Stimulated activated CD4-positive, alpha-beta T cell treated with anti-CD3 and anti-CD28 coated beads, Interleukin-12 subunit alpha, Interleukin-12 subunit beta, amount 100 ng/mL, for 48 hours (primary cell): ENCODE measurements at places on chromosomes 5 and 9.
A peak's percentile ranks its signal among the peaks of the same experiment; 100 is the strongest.

DNA sequence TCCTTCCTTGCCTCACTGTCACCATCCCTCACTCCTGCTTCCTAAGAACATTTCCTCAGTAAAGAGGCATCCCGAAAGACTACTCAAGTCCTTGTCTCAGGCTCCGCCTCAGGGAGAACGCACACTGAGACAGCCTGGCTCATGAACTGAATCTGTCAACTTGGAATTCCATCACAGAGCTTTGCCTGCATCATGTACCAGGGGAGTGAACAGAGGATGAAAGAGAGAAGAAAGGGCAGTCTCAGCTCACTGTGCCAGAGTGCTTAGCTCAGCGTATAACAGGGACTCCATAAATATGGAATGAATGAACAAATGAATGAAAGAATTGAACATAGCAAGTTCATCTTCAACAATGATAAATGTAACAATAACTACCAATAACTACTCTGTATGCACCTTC, 68.7 kb upstream of the SLC1A3 start:
- DNase-seq, result no peak

GRCh38 chr5:34676416-34676815, 20.3 kb downstream of the RAI14 start:
- DNase-seq, result no peak

DNA sequence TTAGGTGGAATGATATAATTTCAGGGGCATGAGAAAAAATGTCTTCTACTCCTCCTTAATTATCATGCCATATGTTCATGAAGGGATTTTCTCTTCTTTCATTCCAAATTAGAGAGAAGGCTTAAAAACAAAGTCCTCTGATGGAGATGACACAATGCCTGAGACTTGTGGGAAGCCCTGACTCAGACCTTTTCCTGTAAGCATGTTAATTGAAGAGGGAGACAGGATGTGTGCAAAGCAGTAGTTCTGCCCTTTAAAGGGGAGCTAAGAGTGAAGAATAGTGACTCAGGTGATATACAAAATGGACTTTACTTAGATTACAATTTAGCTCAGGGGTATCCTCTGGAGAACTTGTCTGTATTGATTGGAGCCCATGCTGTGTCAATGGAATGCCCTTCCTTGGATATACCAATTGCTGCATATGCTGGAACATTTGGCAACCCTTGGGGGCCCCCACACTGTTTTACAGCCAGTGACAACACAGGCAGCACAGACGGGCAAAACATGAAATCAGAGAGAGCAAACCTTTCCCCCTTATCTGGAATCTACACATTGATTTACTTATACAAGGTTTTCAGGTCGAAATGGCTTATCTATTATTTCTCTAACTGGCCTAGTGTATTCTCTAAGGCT, 81.3 kb downstream of the IZUMO3 start:
- no peak for DNase-seq

DNA sequence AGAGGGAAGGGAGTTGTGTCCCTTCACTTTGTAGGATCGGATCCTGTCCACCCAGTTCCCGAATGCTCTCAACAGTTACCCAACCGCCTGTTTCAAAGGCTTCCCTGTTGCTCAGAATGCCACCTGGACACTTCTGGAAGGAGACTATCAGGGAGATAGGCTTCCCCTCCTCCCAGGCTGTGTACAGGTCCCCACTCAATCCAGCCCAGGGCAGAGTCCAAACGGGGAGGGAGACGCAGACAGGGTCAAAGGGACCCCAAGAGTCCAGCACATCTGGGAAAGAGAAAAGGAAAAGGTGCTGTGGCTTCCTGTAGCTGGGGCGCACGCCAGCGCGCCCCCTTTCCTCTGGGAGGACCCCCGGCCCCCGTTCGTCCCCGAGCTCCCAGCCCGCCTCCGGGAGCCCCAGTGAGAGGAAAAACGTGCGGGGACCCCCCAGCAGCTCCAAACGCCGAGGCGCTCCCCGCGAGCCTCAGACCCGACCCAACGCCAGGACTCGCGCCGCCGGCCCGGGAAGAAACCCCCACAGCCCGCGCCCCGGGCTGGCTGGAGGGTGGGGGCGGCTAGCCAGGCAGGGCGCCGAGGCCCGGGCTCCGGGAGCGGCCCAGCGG, 640 bp downstream of the SURF4 start:
- no peak for DNase-seq

- DNase-seq, result no peak
These were observed 269.2 kb downstream of the NR3C1 start for GRCh38 chr5:143134269-143134668.

- DNase-seq, result no peak
These were observed 62.3 kb downstream of the HMCN2 start for GRCh38 chr9:130327781-130328348.

- DNase-seq, result no peak
These were observed 6.5 kb downstream of the ADAMTS16 start for GRCh38 chr5:5146530-5147160.

GRCh38 chr9:85741095-85741874, 469 bp downstream of the AGTPBP1 start:
- peak; percentile 34 for DNase-seq

GRCh38 chr9:112446526-112446925, 40.1 kb upstream of the KIAA1958 start:
- DNase-seq, result no peak

DNA sequence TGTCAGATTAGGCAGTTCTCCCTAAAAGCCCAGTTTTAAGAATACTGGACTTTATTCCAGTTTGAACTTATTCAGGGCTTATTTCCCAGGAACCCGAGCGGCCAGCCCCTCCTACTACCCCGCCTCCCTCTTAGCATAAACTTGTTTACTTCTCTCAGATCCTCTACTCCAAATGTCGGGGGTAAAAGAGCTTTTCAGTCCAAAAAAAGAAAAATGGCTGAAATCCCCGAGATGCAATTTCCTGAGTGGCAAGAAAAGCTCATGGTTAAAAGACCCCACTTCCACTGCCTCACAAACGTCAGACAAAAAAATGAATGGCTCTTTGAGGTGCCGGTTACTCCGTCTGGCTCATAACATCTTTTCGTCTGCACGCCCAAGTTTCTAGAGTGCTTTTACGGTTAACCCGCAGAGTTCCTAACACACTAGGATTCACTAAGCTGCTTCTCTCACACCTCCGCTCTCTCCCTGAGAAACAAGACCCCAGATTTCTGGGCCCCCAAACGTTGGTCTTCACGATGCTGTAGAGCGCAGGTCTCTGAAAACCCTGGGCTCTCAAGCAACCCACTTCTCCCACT, 402 bp downstream of the BRD8 start:
- DNase-seq, result no peak

DNA sequence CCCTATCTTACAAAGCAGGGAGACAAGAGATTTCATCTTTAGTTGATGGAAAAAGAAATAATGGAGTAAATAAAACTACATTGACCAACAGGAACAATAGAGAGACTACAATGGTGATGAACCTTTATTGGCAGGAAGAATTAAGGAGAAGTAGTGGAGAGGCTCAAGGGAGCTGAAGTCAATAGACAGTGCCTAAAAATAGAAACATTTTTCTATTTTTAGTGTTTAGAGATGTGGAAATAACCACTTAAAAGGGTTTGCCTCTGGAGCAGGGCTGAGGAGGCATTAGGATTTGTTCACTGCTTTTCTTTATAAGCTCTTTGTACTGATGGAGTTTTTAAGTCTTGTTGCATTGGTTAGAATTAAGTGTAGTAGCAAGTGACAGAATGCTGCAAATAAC, 98.4 kb upstream of the ERCC6L2 start:
- no peak for DNase-seq

DNA sequence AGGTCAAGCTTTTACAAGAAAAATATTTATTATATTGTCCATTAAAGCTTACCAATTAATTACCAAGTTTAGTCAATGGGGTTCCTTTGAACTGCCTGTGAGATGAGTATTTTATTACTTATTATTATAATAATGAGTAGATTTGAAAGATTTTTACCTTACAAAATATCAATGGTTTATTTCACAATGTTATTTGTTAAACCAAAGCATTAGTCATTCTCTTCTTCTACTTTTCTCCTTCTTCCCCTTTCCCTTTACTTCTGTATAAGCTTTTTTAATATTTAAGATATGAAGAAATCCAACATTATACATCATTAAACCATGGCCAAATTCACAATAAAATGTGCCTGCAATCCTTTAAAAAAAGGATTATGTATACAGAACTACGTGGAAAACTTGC, 369.5 kb downstream of the ARL15 start:
- DNase-seq, result no peak

GRCh38 chr5:61162832-61163567, 732 bp upstream of the SMIM15 start:
- no peak for DNase-seq

DNA sequence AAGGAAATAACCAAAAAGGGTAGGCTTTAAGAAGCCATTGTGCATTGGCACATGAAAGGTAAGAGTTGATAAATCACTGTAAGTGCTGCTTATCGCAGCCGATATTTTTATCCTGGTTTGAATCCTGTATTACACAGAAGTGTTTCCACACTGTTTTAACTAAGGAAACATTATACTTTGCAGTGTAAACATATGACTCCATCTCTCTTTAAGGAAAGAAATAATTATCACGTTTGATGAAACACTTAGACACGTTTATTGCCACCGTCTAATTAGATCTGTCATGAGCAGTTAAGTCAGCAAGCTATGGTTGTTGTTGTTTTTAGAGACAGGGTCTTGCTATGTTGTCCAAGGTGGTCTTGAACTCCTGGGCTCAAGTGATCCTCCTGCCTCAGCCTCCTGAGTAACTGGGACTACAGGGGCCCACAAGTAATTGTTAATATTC, 85.7 kb upstream of the TNFAIP8 start:
- DNase-seq, result no peak

GRCh38 chr5:120677481-120677880, 213.4 kb downstream of the PRR16 start:
- no peak for DNase-seq

- DNase-seq, result peak; percentile 24
These were observed 1.1 kb downstream of the FEM1C start for GRCh38 chr5:115543365-115544042.

GRCh38 chr9:110583237-110583636, 3.7 kb upstream of the SVEP1 start:
- DNase-seq, result no peak

- no peak for DNase-seq
These were observed 199.4 kb downstream of the MED10 start for GRCh38 chr5:6178846-6179532.

DNA sequence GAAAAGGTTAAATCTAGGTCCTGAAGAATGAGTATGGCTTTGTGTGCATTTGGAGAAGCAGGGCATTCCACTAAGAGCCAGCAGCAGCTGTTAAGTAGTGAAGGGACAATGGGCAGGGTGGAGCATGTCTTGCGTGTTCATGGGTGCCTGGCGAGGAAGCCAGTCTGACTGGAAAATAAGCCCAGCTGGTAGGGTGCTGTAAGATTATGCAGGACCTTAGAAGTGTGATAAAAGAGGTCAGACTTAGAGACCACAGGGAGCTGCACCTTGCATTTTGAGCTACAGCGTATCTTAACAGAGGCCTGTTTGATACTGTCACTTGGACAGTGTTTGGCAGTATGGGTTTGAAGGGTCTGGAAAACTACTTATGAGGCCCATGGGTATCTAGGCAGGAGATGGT, 131.7 kb upstream of the ELL2 start:
- no peak for DNase-seq

DNA sequence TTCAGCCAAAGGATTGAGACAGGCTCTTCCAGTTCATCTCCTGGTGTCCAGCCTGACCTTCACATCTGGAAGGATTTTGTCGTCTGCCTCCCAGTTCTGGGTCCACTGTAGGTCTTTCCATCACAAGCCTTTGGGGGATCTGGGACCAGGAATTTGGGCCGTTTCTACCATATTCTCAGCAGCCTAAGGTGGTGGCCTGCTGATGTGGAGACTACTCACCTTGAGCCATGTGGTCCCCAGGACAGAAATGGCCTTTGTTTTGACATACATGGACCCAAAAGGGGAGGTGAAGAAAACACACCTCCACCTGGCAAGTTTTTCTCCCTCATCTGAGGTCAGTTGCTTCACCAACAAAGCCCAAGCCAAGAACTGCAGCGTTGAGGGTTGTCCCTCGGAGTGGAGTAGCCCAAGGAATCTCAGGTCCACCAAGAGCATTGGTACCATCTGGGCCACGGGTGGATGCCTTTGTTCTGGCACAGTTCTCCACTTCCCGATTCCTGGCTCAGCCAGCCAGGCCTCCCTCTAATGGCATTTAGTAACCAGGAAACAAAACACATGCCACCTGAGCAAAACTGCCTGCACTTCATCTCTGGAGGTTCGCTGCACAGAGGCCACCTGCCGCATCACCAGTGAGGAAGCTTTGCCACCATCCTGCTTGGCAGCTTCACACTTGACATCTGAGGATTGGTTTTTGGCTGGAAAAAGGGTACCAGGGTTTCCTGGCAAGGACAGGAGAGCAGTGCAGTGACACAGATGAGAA, 24.7 kb downstream of the AMBP start:
- no peak for DNase-seq

DNA sequence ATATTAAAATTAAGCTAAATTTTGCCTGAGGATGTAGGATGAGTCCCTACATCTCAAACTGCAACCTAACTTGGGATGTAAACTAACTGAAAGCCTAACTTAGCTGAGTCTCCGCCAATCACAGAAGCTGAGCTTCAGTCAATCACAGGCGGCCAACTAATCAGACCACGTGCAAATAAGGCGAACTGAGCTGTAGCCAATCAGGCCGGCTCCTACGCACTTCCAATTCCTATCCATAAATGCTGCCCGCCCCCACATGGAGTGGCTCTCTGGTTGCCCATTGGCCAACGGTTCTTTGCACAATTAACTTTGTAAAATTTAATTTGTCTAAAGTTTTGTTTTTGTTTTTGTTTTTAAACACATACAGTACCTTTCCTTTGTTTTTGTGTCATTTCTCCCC, 13.9 kb upstream of the GPX8 start:
- DNase-seq, result no peak

DNA sequence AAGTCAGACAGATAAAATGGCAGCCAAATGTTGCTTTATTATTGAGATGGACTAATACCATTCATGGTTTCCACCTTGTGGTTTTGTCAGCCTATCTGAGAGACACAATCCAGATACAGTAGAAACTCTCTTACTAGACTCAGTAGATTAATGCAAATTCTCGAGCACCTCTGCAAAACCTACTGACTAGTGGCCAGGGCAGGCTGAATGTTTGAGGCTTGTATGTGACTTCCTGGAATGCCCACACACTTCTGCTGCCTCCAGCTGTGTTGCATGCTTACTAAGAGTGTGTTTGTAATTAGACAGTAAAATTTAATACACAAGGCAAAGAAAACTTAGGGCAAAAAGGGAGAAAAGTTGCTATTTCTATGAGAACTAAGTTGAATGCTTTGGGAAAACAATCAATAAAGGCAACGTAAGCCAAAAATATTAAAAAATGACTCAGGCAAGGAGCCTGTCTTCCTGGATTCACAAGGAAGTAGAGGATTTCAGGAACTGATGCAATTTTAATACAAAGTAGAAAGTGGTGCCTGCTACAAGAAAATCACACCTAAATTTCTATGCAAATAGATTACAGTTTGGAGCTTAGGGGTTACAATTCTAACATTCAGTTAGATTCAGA, 30.2 kb upstream of the CCNG1 start:
- DNase-seq, result no peak

- DNase-seq, result no peak
These were observed 33.3 kb downstream of the PIP5K1B start for GRCh38 chr9:68738358-68738757.
